GM06990 (cell line): ENCODE measurements at places on chromosomes 5 and 9.

DNA sequence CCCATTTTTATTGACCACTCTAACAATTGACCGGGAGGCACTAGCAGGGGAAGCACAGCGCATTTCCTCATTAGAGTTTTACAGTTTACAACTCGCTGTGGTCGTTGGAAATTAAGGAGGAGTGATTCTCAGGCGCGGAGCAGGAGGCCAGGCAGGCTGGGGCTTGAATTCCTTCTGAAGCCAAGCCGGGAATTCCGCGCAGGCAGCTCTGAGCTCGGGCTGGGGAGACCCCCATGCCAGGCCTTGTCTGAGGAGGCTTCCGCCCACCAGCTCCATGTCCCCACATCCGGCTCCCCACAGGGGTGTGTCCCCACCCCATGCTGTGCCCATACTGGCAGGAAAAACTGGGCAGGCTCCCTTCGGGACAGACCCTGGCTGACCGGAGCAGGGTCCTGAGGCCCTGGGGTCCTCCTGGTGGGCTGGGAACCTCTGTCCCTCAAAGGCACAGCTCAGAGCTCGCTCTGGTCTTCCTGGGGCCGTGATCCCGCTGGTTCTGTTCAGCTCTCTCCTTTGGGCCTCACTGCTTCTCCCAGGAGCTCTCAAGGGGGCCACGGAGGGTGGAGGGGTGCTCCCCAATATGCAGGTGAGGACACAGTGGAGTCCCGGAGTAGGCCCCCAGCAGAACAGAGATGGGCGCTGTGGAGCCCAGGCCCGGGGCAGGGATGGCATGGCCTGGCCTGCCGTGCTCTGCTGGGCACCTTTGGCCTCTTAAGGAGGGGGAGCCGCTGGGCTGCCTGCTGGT, 1.3 kb upstream of the NRARP start:
- DNase-seq, result no peak

GRCh38 chr9:86201474-86202337, 57.8 kb downstream of the C9orf153 start:
- no peak for DNase-seq

- no peak for DNase-seq
These were observed 32.2 kb downstream of the SHOC1 start for GRCh38 chr9:111762556-111762955.

- no peak for DNase-seq
These were observed 274.8 kb downstream of the DENND1A start for GRCh38 chr9:123654994-123655637.

DNA sequence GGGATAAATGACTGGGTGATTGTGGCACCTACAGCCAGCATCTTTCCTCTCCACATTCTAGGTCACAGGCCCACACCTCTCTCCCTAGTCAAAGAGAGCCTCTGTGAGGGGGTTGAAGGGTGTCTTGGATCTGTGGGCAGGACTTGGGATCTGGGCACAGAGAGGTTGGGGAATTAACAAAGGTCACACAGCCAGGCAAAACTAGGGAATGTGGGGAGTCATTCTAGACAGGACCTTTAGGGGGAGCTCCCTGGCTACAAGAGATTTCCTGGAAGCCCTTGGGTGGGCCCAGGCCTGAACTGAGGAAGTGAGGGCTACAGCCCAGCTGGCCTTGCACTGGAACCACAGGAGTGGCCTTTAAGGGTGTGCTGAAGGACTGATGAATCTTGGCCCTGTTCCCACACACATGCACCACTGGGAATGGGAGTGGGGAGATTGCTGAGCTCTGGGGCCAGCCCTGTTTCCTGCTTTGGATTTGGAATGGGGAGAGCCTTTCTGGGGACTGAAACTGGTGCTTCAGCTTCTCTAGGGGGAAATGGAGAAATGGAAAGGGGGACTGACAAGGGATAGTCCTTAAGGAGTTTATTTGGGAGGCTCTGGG, 12.4 kb upstream of the CXXC5 start:
- peak; percentile 60 for DNase-seq

- DNase-seq, result no peak
These were observed 167.4 kb upstream of the CD180 start for GRCh38 chr5:67363963-67364362.

GRCh38 chr9:127539982-127540663, 72.0 kb upstream of the STXBP1 start:
- DNase-seq, result no peak

DNA sequence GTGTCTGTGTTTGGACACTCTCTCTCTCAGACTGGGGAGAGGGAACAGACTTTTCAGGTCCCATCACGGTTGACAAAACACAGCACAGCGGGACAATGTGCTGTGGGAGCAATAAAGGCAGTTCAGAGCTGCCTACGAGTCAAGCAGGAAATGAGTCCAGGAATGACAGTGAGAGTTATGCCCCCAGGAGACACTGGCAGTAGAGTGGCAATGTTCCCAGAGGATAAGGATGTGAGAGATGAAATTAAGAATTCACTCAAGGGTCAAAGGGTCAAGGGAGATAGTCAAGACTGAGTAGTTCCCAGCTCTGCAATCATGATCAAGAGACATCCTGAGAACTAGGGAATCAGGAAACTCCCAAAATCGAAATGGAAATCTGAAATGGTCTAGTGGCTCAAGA, 156.1 kb downstream of the LURAP1L start:
- no peak for DNase-seq

GRCh38 chr5:132754947-132755346, 7.7 kb downstream of the CCNI2 start:
- no peak for DNase-seq

- DNase-seq, result no peak
These were observed 540.6 kb downstream of the EBF1 start for GRCh38 chr5:158559066-158559465.

- no peak for DNase-seq
These were observed 340.6 kb downstream of the ASTN2 start for GRCh38 chr9:117074342-117074662.

- no peak for DNase-seq
These were observed 23.7 kb upstream of the NPR3 start for GRCh38 chr5:32687499-32687831.

- DNase-seq, result no peak
These were observed 126.8 kb downstream of the STK32A start for GRCh38 chr5:147361441-147362175.

GRCh38 chr9:12464910-12465512, 228.2 kb upstream of the TYRP1 start:
- no peak for DNase-seq

DNA sequence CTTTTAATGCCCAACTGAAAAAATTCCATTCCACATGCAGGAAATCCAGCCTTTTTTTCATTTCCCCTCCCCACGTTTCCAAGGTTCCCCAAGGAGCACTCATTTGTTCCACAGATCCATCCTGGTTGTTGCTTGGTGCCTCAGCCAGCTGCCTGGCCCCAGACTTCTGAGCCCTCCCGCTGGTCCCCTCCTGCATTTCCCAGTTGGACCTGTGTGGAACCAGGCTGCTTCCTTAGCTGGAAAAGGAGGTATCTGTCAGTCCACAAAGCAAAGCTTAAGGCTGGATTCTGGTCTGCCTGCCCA, 44.8 kb downstream of the ANGPTL2 start:
- no peak for DNase-seq

DNA sequence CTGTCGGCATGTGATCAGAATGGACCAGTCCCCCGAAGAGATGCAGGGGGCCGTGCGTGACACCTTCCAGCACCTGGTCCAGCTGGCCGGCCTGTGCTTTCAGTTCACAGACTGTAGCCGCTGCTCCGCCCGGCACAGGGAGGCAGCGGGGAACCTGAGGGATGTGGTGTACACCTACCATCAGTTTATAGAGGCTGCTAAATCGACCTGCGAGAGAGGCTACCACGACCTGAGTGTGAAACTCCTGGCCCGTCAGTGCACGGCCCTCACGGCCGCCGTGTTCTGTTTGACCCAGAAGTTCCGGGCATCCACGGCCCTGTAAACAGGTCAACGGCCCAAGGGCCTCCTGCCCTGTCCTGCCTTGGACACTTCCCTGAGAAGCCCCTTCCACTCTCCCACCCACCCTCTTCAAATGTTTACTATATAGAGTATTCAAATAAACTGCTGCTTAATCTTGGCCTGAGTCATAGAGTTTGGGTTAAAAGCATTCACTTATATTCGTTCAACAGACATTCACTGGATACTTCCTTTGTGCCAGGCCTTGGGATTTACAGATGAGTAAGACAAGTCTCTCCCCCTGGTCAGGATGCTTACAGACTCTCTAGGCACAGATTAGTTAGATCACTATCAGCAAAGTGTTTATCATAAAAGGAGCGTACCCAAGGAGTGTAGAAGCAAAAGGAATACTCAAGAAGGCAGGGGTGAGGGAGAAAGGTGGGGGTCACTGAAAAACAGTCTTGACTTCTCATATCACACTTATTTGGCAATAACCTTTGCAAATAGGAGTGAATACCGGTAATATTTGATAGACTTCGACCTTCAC, 6.9 kb upstream of the TRMT10B start:
- no peak for DNase-seq

DNA sequence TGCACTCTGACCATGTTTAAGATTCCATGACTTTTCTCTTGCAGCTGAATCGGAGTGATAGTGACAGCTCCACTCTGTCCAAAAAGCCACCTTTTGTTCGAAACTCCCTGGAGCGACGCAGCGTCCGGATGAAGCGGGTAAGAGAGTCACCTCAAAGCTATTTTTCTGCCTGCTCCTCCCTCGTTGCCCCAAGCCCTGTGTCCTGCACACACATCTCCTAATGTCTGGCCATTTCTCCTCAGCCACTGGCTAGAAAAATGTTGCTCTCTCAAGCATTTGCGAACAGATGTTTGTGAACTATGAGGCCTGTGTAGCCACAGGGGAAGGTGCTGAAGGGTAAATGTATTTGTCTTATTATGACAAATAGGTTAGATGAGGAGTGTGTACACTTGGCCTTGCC, 25.7 kb upstream of the RARS1 start:
- DNase-seq, result no peak

DNA sequence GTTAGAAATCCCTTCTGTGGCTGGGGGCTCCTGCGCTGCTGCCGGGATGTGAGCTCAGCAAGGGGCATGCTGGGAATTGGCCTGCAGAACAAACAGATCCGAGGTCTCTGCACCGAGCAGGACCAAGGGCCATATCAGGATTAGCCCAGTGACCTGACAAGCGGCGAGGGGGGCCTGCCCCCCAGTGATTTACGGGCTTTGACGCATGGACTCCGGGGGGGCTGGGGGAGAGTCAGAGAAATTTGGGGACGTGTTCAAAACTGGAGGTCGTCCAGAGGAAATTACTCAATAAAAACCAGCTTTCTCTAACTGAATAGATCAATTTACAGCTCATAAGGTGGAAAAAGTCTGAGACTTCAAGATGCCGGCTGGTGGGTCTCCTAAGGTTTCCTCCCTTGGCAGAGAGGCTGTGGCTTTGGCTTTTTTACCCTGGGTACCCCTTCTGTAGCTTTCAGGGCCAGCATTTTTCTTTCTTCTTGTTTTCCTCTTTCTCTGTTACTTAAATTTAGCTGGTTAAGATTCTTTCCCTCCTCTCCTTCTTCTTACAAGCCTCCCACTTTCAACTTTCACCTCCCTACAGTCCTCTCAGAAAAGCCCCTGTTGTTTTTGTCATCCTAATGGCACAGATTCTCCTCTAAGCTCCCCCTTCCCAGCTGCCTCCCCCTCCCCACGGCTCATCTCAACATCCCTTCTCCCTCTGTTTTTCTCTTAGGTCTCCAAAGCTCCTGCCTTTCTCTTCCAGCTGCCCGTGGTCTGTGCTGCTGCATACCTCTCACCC, 551.0 kb downstream of the CCDC171 start:
- DNase-seq, result no peak

GRCh38 chr5:55101556-55102276, 730 bp upstream of the GZMA start:
- DNase-seq, result no peak

DNA sequence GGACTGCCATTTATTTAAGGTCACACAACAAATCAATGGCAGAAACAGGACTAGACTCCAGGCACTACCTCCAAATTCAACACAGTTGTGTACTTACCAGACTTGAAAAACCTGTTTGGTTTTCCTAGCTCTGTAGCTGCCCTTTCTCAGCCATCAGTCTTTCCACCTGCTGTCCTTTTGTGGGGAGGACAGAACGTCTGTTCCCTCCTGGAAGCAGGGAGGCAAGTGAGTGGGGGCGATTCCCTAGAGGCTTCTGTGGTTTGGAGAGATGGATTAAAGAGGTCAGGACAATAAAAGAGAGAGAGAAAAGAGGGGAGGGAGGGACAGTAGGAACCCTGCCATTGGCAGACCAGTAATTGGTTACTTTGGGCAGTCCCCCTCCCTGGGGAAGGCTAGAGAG, 14.7 kb downstream of the ASTN2 start:
- DNase-seq, result no peak

DNA sequence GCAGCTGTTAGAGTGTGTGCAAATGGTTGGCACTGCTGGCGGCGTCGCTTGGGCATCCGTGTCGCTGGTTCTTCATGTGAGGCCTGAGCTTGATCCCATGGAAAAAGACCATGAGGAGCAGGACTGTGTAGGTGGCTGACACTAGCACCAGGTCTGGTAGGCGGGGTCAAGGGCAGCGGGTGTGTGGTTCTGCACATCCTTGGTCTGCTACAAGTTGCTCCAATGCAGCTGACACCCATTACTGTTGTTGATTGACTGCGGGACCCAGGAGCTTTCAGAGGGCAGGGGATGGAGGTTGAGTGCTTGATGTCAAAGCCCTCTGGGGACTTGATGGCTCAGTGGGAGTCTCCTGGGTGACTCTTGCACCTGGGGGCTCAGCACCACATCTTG, 29.0 kb upstream of the PITX1 start:
- no peak for DNase-seq
